Hindlimb muscle (tissue), 1 donor: ENCODE measurements at places on chromosomes 7 and 10. TPM values are rescaled to one million over a fixed set of nuclear protein-coding genes. Genes with fewer than 3 reads are reported as not detected.

Gene COL17A1
- polyA plus RNA-seq: 1.3 TPM

Gene ZNF316
- 31.3 TPM for polyA plus RNA-seq

Gene ASZ1
- not detected for polyA plus RNA-seq

Gene NCF1
- 1.6 TPM for polyA plus RNA-seq

Gene MAP3K8
- 2.3 TPM for polyA plus RNA-seq

Gene CUX1
- polyA plus RNA-seq: 43.6 TPM

Gene SLC13A1
- polyA plus RNA-seq: not detected

Gene PMS2
- polyA plus RNA-seq: 10.6 TPM

Gene CALML5
- 0.99 TPM for polyA plus RNA-seq

Gene FGF8
- 0.36 TPM for polyA plus RNA-seq

DNA sequence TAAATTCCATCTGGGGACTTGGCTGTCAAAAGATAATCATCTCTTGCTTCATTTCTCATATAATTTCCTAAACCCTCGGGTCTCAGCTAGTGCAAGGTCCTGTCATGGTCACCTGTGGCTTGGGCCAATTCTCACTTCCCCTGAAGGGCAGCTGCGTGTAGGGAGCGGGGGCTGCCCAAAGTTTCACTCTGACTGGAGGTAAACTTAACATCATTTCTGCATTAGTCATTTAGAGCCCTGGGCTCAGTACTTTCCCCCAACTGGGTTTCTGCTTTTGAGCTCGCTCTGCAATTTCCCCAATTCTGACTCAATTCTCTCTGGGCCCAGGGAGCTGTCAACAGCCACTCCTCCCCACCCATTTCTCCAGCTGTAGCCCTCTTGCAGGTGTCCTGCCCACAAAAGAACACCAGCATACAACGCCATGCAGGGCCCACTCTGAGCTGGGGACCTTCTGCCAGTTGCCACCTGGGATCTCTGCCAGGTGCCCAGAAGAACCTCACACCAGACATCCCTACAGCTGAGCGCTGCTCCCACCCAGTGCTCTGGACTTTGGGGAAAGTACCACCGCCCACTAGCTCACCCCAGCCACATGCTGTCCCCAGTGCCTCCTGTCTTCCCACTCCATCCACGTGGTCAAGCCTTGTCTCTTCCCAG, 37.9 kb downstream of the VOPP1 start:
- peak; percentile 23 for DNase-seq

- no peak for DNase-seq
Observed at GRCh38 chr7:47215049-47215448, 366.9 kb downstream of the TNS3 start.

GRCh38 chr7:30864101-30864500, 47.6 kb upstream of the AQP1 start:
- DNase-seq: no peak

GRCh38 chr10:129690248-129691070, 223.4 kb downstream of the MGMT start:
- no peak for DNase-seq

- DNase-seq: no peak
Observed at GRCh38 chr7:51222916-51223315, 93.7 kb downstream of the COBL start.

GRCh38 chr7:26188206-26188956, 12.2 kb downstream of the HNRNPA2B1 start:
- no peak for DNase-seq

GRCh38 chr7:144508702-144509101, 105.2 kb upstream of the NOBOX start:
- DNase-seq: no peak

GRCh38 chr10:78173360-78174015, 139.8 kb downstream of the RPS24 start:
- DNase-seq: no peak

- DNase-seq: no peak
Observed at GRCh38 chr10:101535949-101536348, 52.1 kb downstream of the POLL start.

GRCh38 chr10:110408203-110408871, 89.4 kb upstream of the DUSP5 start:
- DNase-seq: no peak

DNA sequence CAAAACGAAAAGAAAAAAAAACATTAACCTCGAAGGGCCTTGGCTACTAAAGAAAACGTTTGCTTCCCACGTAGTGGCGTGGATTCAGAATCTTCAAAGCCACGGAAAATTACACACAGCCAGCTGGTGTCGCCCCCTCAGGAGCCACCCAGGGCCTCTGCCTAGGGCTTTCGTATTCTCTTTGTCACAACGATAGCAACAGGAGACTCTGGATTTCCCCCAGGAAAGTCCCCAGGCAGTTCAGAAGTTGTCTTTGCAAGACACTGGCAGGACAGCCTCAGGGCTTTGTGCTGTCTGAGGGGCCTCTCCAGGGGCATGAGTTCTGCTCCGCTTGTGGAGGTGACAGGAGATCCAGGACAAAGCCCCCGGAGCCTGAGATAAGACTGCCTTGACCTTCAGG, 150.2 kb upstream of the INSYN2A start:
- DNase-seq: no peak

DNA sequence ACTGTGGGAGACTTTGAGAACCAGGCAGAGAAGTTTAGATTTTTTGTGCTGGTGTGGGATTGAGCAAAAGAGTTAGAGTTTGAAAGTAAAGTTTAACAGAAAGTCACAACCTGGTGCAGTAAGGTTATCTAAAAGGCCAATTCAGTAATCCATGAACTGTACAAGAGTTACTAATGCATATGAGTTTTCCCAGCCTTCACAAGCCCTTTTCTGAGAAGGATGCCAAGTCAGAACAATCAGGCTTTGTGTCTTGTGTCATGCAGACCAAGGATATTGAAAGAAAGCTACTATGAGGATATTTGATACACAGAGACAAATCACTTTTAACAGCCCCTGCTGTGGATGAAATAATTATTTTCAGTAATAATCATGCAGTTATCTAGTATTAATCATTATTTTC, 68.8 kb upstream of the MYO3A start:
- no peak for DNase-seq

DNA sequence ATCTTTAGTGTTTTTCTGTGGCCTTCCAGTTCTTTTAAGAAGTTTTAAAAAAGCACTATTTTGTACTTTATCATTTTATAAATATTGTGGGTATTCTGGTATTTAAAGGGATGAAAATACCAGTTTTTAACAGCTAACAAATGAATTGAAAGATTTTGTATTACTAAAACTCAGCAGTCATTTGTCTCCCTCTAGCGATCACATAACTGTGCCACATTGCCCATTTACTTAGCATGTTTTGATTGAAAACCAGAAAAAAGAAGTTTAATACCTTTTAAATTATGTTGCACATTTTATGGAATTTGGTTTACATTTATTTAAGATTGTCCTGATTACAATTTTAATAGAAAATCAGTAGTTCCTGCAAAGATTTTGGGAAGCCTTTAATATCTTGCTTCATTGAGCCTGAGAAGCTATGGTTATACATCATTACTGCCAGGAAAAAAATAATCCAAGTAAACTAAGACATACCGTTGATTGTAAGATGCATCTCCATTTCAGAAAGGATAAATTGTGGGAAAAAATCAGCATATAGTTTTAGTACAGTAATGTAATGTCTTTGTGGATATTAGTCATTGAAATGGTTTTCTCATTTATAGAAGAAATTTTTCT, 34.9 kb downstream of the TAX1BP1 start:
- DNase-seq: peak; percentile 12

GRCh38 chr10:118543714-118544400, 51.6 kb downstream of the PRLHR start:
- DNase-seq: no peak

- DNase-seq: no peak
Observed at GRCh38 chr10:104037261-104037951, 48.3 kb downstream of the COL17A1 start.

GRCh38 chr10:102523250-102524029, 19.7 kb downstream of the SUFU start:
- DNase-seq: no peak

DNA sequence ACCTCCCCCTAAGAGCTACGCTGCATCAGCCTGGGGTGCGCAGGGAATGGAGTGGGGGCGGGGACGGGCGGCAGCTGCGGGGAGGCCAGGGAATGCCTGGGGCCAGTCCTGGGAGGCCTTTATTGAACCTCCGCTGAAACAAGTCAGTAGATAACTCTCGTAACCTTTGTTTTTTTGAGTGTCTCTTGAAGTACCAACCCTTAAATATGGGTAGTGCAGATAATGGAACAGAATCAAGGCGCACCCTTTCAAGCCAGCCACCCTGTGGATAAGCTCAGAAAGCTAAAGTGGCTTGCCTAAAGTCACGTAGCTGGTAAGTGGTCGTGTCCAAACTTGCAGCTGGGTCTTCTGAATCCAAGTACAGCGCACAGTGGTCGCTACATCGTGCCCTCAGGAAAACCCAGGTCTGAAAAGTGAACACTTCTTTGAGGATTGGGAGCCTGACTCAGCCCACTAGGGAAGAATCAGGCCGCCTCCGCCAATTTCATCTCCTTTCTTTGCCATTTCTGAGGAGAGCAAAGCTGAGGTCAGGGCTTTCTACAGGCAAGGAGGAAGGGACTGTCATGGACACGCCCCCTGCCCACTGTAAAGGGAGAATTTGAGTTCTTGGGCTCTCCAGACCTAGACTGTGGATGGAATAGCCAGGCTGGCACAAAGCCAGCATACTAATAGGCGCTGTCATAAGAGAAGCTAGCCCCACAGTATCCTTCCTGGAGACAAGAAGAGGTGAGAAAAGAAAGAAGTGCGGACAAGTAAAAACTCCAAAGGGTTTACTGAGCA, 3.2 kb upstream of the EGR2 start:
- peak; percentile 10 for DNase-seq

DNA sequence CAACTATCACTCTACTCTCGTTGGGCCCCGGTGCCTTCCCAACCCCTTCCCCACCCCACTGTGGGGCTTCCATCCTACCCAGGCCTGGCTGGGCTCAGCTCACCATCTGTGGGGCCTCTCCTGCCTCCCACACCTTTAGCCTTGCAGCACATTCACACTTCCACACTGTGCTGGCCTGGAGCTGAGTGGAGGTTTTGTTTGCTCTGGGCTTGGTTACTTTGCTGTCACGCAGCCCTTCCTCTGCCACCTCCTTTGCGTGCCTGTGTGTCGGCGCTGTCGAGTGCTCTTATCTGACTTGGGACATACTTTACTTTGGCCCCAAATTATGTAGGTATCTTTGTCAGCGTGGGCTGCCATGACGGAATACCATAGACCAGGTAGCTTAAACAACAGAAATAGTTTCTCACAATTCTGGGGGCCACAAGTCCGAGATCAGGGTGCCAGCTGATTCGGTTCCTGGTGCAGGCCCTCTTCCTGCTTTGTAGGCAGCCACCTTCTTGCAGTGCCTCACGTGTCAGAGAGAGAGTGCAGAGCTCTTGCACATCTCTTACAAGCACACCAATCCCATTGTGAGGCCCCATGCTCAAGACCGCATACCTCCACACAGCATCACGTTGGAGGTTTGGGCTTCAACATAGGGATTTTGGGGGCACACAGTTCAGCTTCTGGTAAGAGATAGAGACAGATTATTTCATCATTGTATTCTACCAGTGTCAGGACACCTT, 89.0 kb downstream of the CUL1 start:
- no peak for DNase-seq

DNA sequence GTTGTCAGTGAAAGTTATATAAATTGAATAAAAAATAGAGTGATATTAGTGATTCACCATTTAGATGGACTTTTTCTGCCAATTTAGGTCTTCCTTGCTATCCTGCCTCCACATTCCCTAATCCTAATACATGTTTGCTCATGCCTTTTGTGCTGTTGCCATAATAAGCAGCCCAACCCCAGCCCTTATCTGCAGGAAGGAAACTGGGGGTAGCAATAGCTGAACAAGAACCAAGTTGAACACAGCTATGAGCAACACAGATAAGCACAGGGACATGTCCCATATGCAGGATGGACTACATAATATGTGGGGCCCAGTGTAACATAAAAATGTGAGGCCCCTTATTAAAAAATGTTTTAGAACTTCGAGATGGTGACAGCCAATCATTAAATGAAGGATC, 91.2 kb upstream of the AHR start:
- no peak for DNase-seq

DNA sequence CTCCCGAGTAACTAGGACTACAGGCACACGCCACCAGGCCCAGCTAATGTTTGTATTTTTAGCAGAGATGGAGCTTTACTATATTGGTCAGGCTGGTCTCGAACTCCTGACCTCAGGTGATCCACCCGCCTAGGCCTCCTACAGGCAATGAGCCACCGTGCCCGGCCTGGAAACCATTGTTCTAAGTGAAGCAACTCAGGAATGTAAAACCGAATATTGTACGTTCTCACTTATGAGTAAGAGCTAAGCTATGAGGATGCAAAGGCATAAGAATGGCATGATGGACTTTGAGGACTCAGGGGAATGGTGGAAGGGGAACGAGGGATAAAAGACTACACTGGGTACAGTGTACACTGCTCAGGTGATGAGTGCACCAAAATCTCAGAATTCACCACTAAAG, 235.1 kb upstream of the AUTS2 start:
- no peak for DNase-seq

GRCh38 chr10:122020226-122020625, 31.3 kb downstream of the TACC2 start:
- DNase-seq: no peak

DNA sequence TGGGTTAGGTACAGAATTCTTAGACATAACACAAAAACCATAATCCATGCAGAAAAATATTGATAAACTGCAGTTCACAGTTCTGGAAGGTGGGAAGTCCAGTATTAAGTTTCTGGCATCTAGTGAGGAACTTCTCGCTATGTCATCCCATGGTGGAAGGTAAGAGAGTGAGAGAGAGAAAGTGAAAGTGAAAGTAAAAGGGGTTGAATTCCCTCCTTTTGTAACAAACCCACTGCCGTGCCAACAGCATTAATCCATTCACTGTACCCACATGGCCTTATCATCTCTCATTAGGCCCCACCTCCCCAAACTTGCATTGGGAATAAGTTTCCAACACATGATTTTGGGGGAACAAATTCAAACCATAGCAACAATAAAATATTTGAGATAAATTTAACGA, 17.1 kb downstream of the ZNF485 start:
- DNase-seq: no peak

GRCh38 chr10:90133606-90134005, 432.2 kb downstream of the KIF20B start:
- DNase-seq: no peak

DNA sequence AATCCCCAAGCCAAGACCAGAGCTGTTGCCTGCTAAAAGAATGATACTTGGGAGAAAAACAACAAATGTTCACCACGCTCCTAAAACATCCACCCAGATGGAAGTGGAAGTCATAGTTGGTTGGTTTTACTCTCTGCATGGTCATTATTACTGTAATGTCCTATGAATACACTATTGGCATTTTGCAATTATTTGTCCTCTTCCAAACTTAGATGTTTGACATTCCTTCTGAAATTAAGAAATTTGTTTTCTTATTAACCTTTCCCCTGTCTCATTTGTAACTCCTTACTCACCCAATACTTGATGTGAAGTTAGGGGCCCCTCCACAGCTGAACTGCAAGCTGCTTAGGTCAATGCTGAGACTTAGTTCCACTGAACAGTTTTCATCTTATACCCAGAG, 383.3 kb downstream of the INHBA start:
- no peak for DNase-seq

GRCh38 chr10:126904516-126904817, 761 bp upstream of the DOCK1 start:
- no peak for DNase-seq
